ENCODE measurements at places on chromosomes 12 and 14. TPM values are rescaled to one million over a fixed set of nuclear protein-coding genes. Genes with fewer than 3 reads are reported as not detected.

- no peak overlapping the region for H3K27ac ChIP-seq
- H3K4me3 ChIP-seq: no peak overlapping the region
- DNase-seq: no peak
- H3K36me3 ChIP-seq: peaks cover 12% of the 10 kb centered on the region
- H3K27me3 ChIP-seq: no peaks in the 10 kb centered on the region
- peaks cover 21% of the 10 kb centered on the region for H3K4me1 ChIP-seq
Measured at GRCh38 chr14:96081767-96082400, 42.7 kb downstream of the C14orf132 start.

DNA sequence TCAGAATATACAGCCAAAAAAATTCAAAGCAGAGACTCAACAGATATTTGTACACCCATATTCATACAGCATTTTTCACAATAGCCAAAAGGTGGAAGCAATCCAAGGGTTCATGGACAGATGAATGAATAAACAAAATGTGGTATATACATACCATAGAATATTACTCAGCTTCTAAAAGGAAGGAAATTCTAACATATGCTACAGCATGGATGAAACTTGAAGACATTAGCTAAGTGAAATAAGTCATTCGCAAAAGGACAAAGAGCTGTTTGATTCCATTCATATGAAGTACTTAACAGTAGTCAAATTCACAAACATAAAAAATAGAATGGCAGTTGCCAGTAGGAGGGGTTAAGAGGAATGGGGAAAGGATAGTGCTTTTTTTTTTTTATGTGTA is 91.8 kb upstream of the ARID2 start:
- H3K4me3 ChIP-seq: no peak overlapping the region
- no peak overlapping the region for H3K27ac ChIP-seq
- DNase-seq: no peak
- H3K36me3 ChIP-seq: no peaks in the 10 kb centered on the region

- DNase-seq: no peak
- no peak overlapping the region for H3K27ac ChIP-seq
- no peak overlapping the region for H3K4me3 ChIP-seq
- no peaks in the 10 kb centered on the region for H3K27me3 ChIP-seq
Measured at GRCh38 chr12:49043856-49044258, 16.7 kb downstream of the KMT2D start.

DNA sequence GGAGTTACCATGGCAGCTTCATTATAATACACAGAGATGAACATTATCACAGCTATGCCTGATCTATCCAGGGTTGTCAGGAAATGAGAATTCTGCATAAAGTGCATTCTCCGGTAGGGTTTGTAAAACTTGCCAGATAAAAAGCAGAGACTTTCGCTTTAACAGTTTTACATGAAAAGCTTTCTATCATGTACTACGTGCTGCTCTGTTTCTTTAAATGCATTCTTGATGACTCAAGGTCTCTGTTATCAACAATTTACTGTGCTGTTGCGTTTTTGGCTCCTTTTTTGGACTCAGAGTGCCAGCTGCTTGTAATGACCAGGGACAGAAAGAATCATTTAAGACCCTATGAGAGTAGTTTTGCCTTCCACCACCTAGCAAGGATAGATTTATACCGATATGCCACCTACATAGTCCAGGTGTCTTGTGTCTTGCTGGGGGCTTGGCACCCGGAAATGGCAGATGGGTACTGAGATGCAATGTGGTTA is 371.2 kb downstream of the BTG1 start:
- H3K4me3 ChIP-seq: no peak overlapping the region
- no peaks in the 10 kb centered on the region for H3K27me3 ChIP-seq
- H3K36me3 ChIP-seq: no peaks in the 10 kb centered on the region

DNA sequence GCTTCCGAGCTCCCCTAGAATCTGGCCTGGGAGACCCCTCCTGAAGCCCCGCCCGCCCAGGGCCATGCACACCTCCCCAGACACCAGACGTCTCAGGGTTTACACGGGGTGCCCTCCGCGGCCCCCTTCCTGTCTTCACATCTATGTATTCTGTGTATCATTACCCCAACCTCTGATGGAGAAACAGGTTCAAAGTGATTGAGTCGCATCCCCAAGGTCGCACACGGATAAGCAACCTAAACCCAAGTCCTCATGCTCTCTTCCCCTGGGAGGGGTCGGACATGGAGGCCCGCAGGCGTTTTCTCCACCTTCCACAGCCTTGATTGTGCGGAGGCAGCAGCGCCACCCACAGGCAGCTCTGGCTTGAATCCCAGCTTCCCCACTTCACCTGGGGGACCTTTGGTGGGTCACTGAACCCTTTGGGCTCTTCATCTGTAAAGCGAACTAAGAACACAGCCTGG is 237.3 kb downstream of the BCL11B start:
- peaks cover 9% of the 10 kb centered on the region for H3K4me1 ChIP-seq
- no peaks in the 10 kb centered on the region for H3K36me3 ChIP-seq
- no peak for DNase-seq
- peaks cover 4% of the 10 kb centered on the region for H3K27me3 ChIP-seq

DNA sequence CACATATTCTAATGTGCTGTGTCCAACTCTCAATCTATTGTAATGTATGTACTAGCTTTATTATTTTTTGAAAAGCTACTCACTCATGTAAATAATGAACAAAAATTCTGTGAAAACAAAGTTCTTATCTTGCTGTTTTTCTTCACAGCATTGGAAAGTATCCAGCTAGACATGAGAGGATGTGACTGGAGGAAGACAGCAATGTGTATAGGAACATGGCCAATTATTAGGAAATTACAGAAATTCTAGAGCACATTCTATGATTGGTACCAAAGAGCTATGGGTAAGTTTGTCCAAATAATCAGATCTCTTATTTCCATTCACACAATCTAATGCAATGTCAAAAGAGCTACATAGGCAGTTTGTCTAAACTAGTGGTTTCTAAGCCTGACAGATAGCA is 1100.2 kb downstream of the FSCB start:
- H3K4me3 ChIP-seq: no peak overlapping the region
- no peak for DNase-seq
- no peak overlapping the region for H3K27ac ChIP-seq

- peak overlapping the region; percentile 25 for H3K27ac ChIP-seq
- DNase-seq: no peak
- H3K4me3 ChIP-seq: no peak overlapping the region
- peaks cover 80% of the 10 kb centered on the region for H3K4me1 ChIP-seq
- no peaks in the 10 kb centered on the region for H3K27me3 ChIP-seq
- H3K36me3 ChIP-seq: no peaks in the 10 kb centered on the region
Measured at GRCh38 chr14:91377700-91378652, 39.6 kb downstream of the CCDC88C start.

DNA sequence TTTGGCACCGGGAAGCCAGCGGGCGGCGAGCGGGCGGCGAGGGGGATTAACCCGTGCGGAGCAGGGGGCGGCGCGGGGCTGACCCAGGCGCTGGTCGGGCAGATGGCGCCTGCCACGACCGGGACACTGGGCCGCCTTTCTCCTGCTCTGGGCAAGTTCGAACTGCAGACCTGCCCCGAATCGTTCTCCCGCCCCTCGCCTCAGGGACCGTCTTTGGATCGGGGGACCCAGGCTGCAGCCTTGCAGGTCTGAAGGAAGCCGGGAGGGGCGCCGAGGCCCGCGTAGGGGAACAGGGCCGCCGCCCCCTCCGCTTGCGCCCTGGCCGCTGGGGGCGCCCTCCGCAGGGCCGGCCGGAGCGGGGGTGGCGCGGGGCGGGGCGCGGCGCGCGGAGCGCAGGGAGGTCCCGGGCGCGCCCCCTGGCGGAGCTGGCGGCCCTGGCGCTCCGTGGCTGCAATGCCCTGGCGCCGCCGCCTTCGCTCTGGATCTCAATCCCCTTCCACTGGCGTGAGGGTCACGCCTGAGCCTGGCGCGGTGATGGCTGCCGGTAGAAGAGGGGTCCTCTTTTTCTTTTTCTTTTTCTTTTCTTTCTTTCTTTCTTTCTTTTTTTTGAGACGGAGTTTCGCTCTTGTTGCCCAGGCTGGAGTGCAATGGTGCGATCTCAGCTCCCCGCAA is 449 bp upstream of the LTBP2 start:
- no peak overlapping the region for H3K27ac ChIP-seq
- H3K4me3 ChIP-seq: peak overlapping the region; percentile 50
- DNase-seq: peak; percentile 48
- peaks cover 47% of the 10 kb centered on the region for H3K27me3 ChIP-seq
- peaks cover 17% of the 10 kb centered on the region for H3K4me1 ChIP-seq
- H3K36me3 ChIP-seq: no peaks in the 10 kb centered on the region

- DNase-seq: no peak
- H3K36me3 ChIP-seq: no peaks in the 10 kb centered on the region
- no peaks in the 10 kb centered on the region for H3K27me3 ChIP-seq
- peaks cover 9% of the 10 kb centered on the region for H3K4me1 ChIP-seq
Measured at GRCh38 chr14:51862176-51862796, 1.9 kb downstream of the GNG2 start.

DNA sequence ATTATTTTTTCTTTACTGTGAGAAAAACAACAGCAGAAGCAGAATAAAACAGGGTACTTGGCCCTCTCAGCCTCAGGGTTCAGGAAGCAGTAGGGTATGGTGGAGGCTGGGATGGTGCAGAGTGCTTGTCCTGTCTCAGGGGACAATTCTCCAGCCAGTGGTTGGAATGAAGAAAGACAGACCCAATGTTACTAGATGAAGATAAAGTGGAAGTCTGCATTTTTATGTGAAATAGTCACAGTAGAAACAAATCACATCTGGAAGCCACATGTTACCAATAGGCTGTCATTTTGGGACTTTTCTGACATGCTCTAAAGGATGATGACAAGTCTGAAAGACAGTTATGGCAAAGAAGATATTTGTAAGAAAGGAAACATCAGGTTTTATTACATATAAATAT is 32.3 kb downstream of the PROX2 start:
- H3K27ac ChIP-seq: no peak overlapping the region
- no peaks in the 10 kb centered on the region for H3K27me3 ChIP-seq
- no peak overlapping the region for H3K4me3 ChIP-seq
- no peak for DNase-seq

DNA sequence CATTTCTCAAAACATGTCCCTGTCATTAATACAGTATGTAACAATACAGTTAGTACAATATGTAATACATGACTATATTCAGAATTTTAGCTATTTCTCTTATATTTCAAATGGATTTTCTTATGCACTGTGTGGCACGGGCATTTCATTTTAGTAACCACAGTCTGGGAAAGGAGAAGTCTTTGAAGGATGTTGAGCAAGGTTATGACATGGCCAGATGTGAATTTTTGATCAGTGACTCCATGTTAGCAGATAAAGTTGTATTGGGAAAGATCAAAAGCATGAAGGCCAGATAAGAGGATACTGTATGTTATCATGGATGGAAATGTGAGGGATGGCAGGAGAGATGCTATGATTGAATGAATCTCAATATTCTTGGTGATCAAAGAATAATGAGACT is 285.2 kb downstream of the NAV3 start:
- no peak overlapping the region for H3K27ac ChIP-seq
- peaks cover 9% of the 10 kb centered on the region for H3K36me3 ChIP-seq
- H3K4me1 ChIP-seq: no peaks in the 10 kb centered on the region
- H3K4me3 ChIP-seq: no peak overlapping the region
- no peak for DNase-seq
- H3K27me3 ChIP-seq: no peaks in the 10 kb centered on the region

DNA sequence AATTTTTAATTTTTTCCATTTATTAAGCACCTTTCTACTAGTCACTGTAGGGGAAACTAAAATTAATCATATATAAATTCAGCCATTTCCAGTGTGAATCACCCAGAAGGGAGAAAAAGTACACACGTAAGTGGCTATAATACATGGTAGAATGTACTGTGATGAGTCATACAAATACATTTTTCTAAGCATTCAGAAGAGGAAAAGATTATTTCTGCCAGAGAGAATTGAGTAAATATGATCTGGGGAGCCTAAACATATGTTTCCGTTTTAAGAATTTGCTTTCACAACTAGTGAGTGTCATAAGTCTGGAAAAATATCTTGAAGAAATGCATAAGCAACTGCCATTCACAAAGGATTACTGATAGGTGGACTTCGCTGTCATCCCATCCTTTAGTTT is 102.8 kb downstream of the TGFB3 start:
- no peak overlapping the region for H3K4me3 ChIP-seq
- peaks cover under 1% of the 10 kb centered on the region for H3K36me3 ChIP-seq
- no peaks in the 10 kb centered on the region for H3K27me3 ChIP-seq
- H3K27ac ChIP-seq: no peak overlapping the region
- DNase-seq: no peak

DNA sequence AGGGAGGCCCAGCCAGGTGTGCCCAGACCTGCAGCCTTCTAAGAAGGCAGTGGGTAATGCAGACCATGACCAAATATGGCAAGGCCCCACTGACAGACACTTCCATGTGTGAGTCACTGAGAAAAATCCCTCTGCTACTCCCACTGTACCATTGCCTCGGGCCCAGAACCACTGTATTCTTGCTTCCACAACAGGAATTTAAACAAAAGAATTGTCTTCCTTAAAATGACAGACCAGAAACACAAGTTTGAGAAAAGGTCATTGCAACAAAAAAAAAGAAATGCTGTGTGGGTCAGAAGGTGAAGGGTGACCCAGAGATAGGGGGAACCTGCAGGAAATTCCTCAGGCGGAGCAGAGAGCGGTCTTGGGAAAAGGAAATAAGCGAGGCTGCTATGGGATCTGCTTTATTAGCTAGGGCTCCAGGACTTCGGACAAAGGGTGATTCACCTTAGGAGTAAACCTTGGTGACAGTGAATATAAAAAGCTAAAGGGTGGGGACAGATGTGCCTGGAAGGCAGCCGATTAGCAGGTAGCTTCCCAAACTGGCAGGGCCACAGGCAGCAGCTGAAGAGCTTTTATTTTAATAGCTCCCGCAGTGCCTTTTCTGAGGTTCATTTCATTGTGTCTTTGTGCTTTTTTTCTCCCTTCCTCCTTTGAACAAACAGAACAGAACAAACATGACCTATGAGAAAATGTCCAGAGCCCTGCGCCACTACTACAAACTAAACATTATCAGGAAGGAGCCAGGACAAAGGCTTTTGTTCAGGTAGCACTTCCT is 185.3 kb upstream of the BCL2L14 start:
- no peak overlapping the region for H3K4me3 ChIP-seq
- DNase-seq: no peak
- H3K27ac ChIP-seq: peak overlapping the region; percentile 21
- no peaks in the 10 kb centered on the region for H3K27me3 ChIP-seq
- H3K4me1 ChIP-seq: no peaks in the 10 kb centered on the region
- H3K36me3 ChIP-seq: no peaks in the 10 kb centered on the region

GRCh38 chr12:6934110-6934509 is 6.4 kb downstream of the ATN1 start:
- no peaks in the 10 kb centered on the region for H3K27me3 ChIP-seq
- peaks cover 49% of the 10 kb centered on the region for H3K4me1 ChIP-seq
- H3K27ac ChIP-seq: peak overlapping the region; percentile 26
- H3K4me3 ChIP-seq: no peak overlapping the region
- peaks cover 58% of the 10 kb centered on the region for H3K36me3 ChIP-seq

- H3K27ac ChIP-seq: no peak overlapping the region
- no peaks in the 10 kb centered on the region for H3K27me3 ChIP-seq
- no peaks in the 10 kb centered on the region for H3K36me3 ChIP-seq
- DNase-seq: no peak
- no peaks in the 10 kb centered on the region for H3K4me1 ChIP-seq
Measured at GRCh38 chr12:83245156-83245555, 558.5 kb downstream of the TMTC2 start.

- no peaks in the 10 kb centered on the region for H3K27me3 ChIP-seq
- no peaks in the 10 kb centered on the region for H3K4me1 ChIP-seq
- no peak for DNase-seq
- H3K36me3 ChIP-seq: no peaks in the 10 kb centered on the region
Measured at GRCh38 chr14:92274055-92274454, 48.9 kb upstream of the SLC24A4 start.

Gene CRIP2
- total RNA-seq: 59.0 TPM

Gene TAS2R43
- total RNA-seq: 10.8 TPM

Gene RERGL
- 7.7 TPM for total RNA-seq

Gene DPPA3
- total RNA-seq: not detected

Gene DDHD1
- total RNA-seq: 54.4 TPM
